Psoas muscle (tissue), 8 donors: ENCODE measurements at places on chromosomes 3 and 15. TPM values are rescaled to one million over a fixed set of nuclear protein-coding genes. Genes with fewer than 3 reads are reported as not detected.

GOLGA8T gene
- not detected for polyA plus RNA-seq

MELTF gene
- 0.23 TPM for polyA plus RNA-seq

RLBP1 gene
- polyA plus RNA-seq = 0.03 TPM

DCUN1D1 gene
- 11.6 TPM for polyA plus RNA-seq

C2CD4A gene
- 0.19 TPM for polyA plus RNA-seq

SLC2A2 gene
- polyA plus RNA-seq = 0.05 TPM

CCDC54 gene
- not detected for polyA plus RNA-seq

MOBP gene
- 0.09 TPM for polyA plus RNA-seq

STRIT1 gene
- polyA plus RNA-seq = 1,389 TPM
